ENCODE measurements at places on chromosomes 2 and 18.

DNA sequence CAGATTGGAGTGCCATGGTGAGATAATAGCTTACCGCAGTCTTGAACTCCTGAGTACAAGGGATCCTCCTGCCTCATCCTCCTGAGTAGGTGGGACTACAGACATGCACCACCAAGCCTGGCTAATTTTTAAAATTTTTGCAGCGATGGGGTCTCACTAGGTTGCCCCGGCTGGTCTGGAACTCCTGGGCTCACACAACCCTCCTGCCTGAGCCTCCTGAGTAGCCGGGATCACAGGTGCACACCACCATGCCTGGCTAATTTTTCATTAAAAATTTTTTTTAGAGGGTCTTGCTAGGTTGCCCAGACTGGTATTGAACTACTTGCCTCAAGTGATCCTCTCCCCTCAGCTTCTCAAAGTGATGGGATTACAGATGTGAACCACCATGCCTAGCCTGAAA, 27.8 kb downstream of the RAB31 start:
- DNase-seq, result no peak

DNA sequence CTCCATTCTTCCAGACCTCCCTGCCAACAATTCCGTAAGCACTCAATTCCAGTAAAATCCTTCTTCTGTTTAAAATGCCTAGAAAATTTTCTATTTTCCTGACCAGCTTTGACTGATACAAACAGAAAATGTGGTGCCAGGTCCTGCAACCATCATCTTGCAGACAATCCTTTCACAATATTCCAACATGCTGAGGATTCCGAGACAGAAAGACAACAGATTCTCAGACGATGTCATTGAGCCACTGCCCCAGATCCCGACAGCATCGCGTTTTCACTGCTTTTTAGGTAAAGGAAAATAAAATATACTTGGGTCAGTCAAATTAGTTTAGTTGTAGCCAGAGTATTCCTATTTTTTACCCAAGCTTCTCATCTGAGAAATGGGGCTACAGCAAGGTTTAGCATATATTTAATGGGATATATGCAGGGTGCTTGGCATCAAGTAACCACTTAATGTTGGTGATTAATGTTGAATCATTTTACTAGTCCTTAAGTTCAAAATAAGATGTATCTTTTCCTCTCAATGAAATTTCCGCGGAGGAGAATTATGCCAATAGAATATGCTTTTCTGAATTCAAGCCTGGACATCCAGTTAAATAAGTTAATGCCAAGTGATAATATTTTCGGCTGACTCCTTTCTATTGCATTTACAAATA, 866.6 kb downstream of the SLC4A3 start:
- DNase-seq, result no peak

DNA sequence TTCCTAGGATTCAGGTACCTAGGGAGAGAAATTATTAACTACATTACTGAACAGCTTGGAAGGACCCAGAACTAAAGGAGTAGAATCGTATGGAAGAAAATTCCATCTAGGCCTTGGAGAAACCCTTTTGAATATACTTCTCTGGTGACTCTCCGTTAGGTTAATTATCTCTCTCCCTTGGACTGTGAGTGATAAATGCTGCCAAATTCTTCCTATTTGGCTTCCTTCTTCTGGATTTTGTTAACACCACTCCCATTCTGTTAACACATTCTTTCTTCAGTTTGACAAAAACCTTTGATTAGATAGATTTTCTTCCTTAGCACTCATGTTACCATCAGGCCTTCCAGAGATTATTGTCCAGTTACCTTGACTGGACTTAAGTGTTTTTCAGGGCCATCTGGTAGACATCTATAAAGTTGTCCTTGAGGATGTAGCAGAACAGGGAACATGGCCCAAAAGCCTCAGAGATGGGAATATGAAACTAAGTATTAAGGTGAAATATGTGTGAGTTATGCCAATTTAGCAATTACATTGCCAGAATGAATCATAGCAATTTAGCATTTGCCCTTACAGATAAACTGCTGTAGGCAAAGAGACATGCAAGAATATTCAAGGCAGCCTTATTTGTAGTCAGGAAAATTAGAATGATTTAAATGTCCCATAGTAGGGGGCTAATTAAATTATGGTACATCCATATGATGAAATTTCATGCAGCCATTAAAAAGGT, 6.7 kb downstream of the CYP27A1 start:
- no peak for DNase-seq

- no peak for DNase-seq
Measured at GRCh38 chr2:29374823-29375222, 259.6 kb downstream of the CLIP4 start.

DNA sequence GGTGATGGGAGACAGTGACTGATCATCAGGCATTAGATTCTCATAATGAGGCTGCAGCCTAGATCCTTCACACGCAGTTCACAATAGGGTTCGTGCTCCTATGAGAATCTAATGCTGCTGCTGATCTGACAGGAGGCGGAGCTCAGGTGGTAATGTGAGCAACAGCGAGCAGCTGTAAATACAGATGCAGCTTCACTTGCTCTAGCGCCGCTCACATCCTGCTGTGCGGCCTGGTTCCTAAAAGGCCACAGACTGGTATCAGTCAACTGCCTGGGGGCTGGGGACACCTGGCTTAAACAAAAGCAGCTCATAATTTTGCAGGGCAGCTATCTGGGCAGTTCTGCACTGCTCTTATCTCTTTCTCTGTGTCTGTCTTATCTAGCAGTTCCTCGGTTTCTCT, 20.4 kb upstream of the CD226 start:
- no peak for DNase-seq

- DNase-seq, result no peak
Measured at GRCh38 chr2:9333591-9334171, 89.6 kb downstream of the ITGB1BP1 start.
